ENCODE measurements at places on chromosomes 13 and 19.

DNA sequence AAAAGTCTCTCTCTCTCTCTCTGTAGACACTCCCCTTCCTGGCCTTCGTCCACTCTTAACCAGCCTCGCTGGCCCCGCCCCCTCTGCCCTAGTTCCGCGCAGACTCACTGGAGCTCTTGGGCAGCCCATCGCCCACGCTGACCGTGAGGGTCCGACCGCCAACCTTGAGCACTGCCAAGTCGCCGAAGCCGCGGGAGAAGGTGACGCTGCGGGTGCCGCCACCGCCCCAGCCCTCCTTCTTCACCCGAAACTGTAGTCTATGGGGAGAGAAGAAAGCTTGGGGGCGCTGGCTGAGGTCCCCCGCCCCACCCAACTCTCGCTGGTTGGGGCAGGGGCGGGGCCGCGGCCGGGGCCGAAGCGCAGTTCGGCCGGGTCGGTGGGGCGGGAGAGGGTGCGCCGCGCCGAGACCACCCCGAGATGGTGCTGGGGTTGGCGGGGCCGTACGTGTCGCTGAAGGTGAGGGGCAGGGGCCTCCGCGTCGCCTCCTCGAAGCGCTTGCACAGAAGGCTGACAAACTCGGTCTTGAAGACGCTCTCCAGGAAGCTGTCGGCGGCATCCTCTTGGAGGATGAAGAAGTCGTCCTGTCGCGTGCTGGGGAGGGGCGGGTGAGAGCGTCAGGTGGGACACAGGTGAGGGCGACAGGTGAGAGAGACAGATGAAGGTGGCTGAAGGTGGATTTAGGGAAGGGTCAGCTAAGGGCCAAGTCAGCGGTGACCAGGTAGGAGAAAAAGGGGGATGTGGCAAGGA, 12.6 kb upstream of the ZNF414 start:
- no peak for DNase-seq

DNA sequence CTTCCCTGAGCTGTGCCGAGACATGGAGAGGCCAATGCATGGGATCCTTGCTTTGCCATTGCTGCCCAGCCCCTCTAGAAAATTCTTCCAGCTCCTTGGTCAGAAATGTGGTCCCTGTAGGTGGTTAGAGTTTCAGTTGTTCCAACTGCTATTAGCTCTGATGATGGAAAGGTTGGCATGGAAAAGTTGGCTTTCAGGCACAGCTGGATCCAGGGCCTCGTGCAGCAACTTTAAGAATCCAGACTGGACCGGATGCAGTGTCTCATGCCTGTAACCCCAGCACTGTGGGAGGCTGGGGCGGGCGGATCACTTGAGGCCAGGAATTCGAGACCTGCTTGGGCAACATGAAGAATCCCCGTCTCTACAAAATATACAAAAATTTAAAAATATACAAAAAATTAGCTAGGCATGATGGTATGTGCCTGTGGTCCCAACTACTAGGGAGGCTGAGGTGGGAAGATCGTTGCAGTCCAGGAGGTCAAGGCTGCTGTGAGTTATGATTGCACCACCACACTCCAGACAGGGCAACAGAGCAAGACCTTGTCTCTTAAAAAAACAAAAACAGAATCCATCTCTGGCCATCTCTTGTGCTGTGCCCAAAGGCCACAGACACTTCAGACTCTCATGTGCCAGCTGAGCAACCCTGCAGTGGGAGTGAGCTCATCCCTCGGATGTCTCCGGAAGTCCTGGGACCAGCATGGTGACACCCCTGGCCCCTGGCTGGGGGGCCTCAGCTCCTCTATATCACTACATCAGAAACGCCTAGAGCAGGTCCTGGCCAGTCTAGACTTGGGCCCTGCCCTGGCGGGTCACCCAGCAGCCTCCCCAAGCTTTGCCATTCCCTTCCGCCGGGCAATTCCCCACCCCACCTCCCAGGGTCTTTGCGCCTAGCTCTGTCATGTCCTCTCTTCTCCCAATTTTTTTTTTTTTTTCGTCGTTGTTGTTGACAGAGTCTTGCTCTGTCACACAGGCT, 16.8 kb downstream of the MEX3D start:
- DNase-seq = no peak

- DNase-seq = no peak
These were observed 27.5 kb upstream of the KL start for GRCh38 chr13:32988608-32989289.

DNA sequence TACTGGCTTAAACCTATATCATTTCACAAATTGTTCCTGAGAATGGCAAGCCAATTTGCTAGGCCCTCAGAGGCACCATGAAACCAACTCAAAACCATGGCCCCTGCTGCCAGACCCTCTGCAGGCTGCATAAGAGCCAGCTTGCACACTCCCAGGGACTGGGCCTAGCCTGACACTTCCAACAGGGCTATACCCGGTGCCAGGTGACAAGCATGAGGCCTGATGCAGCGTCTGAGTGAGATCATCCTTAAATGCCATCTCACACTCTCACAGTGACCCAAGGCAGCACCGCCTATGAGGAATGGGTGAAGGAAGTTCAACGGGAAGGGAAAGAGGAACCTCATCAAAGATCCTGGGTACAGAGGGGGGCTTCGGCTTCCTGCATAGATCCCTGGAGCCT, 65.6 kb downstream of the C13orf42 start:
- no peak for DNase-seq

DNA sequence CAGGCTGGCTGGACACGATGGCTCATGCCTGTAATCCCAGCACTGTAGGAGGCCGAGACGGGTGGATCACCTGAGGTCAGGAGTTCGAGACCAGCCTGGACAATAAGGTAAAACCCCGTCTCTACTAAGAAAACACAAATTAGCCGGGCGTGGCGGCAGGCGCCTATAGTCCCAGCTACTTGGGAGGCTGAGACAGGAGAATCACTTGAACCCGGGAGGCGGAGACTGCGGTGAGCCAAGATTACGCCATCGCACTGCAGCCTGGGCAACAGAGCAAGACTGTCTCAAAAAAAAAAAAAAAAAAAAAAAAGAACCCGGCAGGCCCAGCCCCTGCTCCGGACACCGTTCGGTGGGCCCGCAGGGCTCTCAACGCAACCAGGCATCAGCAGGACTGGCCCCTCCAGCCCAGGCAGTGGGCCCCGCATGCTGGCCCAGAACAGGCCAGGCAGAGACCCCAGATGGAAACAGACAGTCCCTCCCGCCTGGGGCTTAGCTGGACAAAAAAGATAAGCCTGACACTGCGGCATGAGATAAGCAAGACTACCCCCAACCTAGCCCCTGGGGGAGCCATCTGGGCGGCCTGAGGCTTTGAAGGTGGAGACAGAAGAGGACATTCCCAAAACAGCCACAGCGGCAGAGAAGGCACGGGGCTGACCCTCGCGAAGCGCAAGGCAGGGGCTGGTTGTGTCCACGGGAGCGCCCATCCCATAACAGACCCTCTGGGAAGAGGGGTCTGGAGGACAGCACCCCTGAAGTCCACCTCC, 11.6 kb downstream of the REXO1 start:
- no peak for DNase-seq

GRCh38 chr13:71358218-71358617, 508.8 kb downstream of the DACH1 start:
- no peak for DNase-seq

DNA sequence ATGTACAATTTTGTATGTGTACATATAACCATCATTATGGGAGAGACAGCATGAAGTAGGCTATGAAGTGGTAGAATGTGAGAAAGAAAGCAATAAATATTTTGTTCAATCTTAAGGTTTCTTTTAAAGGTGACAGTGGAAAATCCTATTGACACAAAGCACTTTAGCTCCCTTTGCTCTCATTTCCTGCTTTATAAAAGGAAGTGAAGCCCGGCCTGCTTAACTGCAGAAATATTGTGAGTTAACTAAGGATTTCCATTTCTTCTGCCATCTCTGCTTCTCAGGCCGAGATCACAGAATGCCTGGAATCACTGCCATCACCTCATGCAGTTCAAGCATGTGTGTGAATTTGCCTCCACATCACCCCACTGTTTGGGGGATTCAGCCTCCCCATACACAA, 83.5 kb downstream of the FRY start:
- no peak for DNase-seq
